ENCODE measurements at places on chromosomes 1 and 21.

- no peak for DNase-seq
Measured at GRCh38 chr1:93681101-93681988, at the start of gene BCAR3. Gene BCAR3, minus strand, starts transcription at chr1:93681837. Its CDS starts 6,907 bp downstream, at chr1:93674930.

DNA sequence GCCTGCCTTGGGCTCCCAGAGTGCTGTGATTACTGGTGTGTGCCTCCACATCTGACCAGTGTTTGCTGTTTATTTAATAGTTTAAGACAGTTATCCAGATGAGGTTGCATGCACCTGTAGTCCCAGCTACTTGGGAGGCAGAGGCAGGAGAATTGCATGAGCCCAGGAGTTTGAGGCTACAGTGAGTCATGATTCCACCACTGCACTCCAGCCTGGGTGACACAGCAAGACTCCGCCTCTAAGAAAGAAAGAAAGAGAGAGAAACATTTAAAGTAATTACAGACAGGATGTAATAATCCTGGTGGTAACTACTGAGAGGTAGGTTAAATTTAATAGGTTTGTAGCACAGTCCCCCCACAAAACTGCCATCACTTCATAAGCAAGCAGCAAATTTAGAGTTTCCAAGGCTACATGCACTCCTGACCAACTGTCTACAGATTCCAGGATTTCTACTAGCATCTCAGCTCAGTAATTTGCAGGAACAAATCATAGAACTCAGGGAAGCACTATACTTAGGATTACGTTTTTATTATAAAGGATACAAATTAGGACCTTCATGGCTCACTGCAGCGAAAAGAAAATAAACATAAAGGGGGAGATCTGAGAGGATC, 89.6 kb downstream of the PKN2 start:
- no peak for DNase-seq

GRCh38 chr1:68542586-68542985, 45.7 kb upstream of the DEPDC1 start:
- DNase-seq, result no peak

DNA sequence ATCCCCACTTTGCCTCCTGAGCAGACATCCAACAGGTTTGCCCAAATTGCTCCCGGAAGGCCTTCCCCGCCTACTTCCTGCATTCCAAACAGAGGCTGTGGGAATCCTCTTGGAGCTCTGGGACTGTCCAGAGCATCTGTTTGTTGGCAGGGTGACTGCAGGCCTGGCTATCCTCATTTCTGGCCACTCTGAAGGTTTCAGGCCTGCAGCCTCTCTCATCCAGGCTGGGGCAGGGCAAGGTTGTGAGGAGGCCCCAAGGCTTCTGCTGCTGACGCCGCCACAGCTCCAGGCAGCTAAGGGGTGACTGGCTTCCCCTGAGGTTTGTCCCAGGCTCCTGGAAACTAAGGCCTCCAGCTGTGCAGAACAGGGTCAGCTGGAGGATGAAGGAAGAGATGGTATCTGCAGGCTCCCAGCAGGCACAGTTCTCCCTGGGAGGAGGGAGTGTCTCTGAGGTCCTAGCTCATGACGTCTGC, 11.3 kb downstream of the CDK18 start:
- no peak for DNase-seq

GRCh38 chr1:209590405-209590804, 6.9 kb downstream of the CAMK1G start:
- DNase-seq, result no peak

GRCh38 chr1:235588916-235589515, 60.6 kb downstream of the GNG4 start:
- no peak for DNase-seq

- no peak for DNase-seq
Measured at GRCh38 chr1:20485527-20486456, at the start of gene CAMK2N1. Gene CAMK2N1, minus strand, starts transcription at chr1:20486210. Its CDS starts 831 bp downstream, at chr1:20485379.

- no peak for DNase-seq
Measured at GRCh38 chr1:56295949-56296929, 283.1 kb downstream of the PLPP3 start.

- no peak for DNase-seq
Measured at GRCh38 chr1:56213068-56213467, 366.3 kb downstream of the PLPP3 start.

DNA sequence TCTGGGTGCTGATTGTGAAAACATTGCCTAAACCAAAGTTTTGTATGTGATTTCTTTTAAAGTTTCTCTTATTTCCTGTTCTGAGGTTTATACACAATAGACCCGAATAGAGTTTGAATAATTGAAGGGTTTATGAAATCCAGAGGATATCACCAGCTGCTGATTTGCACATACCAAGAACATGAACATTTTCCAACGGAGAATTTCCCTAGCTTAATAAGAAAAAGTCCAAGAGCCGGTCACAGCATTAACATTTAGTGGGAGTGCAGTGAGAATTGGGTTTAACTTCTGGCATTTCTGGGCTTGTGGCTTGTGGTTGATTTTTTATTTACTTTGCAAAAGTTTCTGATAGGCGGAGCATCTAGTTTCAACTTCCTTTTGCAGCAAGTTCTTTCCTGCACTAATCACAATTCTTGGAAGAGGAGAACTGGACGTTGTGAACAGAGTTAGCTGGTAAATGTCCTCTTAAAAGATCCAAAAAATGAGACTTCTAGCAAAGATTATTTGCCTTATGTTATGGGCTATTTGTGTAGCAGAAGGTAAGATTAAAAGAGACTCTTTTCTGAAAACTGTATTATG, at the start of gene CFH:
TSS of gene CFH (plus strand) at position 407 of the 579 bp plus-strand sequence. CDS start at position 482, 75 bp downstream.
- DNase-seq, result no peak

- no peak for DNase-seq
Measured at GRCh38 chr1:21232044-21232443, 55.3 kb upstream of the EIF4G3 start.

- no peak for DNase-seq
Measured at GRCh38 chr1:222644636-222644980, 26.7 kb downstream of the MIA3 start.

- no peak for DNase-seq
Measured at GRCh38 chr1:116323491-116323890, 49.6 kb upstream of the ATP1A1 start.

- DNase-seq, result no peak
Measured at GRCh38 chr1:109947582-109948284, 36.8 kb upstream of the AHCYL1 start.

DNA sequence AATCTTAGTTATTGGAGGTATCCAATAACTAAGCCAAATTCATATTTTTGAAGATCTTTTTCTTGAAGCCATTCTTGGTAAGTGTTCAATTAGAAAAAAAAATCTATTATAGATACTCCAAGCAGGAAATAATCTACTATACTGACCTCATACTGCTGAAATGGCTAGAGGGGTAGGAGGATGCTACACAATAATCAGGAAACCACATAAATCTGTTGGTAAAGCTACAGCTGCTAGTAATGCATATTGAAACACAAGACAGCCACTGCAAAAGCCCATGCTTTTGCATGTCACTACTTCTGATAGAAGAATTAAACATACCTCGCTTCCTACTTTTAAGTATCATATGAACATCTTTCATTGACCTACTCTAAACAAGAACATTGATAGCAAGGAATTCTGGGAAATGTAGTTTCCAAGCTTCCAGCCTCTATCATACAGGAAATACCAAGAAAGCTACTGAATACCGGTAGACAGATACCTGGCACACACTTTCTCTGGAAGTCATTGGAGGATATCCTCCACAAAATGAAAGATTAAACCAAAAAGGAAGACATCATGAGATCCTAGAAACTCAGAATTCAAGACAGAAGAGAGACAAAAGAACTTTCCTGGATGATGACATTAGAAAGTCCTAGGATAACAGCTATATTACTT, 103.0 kb upstream of the VAV3 start:
- DNase-seq, result no peak

DNA sequence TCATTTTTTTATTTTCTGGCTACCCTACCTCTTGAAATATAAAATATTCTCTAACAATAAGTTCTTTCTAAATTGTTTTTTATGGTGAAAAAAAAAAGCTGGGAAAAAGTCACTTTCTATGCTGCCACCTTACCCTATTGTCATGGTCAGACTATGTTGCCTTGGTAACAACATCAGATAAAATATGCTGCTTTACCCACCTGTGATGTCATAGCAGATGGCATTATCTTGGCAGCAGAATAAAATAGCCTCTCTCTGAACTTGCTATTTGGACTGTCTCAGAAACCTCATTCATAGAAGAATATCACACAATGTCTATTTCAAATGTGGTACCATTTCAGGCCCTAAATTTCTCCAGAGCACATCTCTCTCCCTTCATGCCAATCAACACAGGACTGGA, 69.6 kb upstream of the SGIP1 start:
- DNase-seq, result no peak
